ENCODE measurements at places on chromosomes 4 and X.

- peak; percentile 24 for DNase-seq
Measured at GRCh38 chrX:123648028-123648810, 84.6 kb downstream of the THOC2 start.

DNA sequence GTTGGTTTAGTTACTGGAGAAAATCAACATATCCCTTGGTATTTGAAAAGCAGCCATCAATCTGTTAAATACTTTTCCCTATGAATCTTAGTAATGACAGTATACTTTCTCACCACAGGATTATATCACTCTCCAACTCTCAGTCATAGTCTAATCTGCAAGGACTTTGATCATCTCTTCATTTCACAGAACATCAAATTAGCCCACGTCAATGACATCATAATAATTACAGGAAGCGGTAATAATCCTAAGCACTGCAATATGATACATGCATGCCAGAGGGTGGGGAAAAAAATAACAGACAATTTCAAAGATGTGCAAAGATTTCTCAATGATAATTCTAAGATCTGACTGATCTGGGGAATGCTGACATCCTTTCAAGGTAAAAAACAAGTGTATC, 404.1 kb downstream of the GPM6A start:
- DNase-seq: no peak

DNA sequence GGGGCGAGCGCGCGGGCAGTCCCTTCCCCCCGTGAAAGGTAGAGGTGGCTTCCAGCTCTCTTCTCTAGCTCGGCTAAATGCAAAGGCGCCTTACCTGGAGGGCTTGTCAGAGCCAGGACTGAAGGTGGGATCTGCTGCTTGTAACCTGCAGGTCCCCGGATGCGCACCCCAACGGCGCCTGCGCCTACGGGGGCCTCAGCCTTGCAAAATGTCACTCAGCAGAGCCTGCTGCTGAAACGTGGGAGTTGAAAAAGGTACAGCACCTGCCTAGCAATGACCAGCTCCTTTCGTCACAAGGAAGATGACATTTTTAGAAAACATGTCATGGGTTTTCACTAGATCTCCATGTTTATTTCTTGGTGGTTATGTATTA, 583 bp downstream of the ABHD18 start:
- DNase-seq: peak; percentile 69

DNA sequence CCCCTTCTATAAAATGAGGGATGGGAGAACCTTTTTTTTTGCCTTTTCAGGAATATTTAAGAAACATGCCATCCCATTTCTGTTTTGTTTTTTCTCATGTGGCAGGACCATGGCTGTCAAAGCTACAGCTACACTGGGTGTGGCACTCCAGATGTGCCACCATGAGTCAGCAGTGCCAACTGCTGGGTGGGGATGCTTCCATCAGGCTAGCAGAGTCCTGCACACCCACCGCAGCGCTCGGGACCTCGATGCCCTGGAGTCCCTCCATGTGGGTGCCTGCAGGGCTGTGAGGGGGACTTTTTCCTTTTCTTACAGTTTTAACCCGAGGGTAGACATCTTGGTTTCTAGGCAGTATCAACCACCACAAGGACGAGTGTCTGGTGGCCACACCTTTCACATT, 352.6 kb downstream of the NR3C2 start:
- DNase-seq: no peak

DNA sequence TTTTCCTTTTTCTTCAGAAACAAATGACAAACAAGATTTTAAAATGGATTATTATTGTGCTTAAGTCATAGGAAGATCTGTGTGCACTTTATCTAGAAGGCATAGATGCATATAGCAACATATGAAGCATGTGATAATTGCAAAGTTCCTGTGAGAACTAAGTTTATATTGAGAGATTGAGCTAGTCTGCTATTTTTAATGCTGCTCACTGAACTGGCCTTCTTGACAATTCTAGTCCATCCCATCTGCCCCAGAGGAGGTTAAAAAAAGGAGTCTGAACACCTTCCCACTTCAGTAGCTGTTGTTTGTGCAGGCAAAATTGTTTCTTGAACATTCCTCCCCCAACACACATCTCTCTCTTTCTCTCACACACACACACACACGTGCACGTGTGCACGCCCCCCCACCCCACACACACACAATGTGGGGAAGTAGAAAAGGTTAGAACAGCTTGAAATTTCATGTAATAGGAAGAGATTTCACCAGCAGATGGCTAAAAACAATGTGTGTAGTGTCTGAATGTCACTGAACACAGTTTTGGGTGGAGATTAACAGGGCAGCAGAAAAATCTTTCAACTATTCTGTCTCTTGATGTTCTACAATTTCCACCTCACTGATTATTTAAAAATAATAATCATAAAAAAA, 108.0 kb downstream of the GPM6A start:
- DNase-seq: no peak

GRCh38 chr4:166078955-166079354, 205.9 kb downstream of the TLL1 start:
- DNase-seq: no peak

DNA sequence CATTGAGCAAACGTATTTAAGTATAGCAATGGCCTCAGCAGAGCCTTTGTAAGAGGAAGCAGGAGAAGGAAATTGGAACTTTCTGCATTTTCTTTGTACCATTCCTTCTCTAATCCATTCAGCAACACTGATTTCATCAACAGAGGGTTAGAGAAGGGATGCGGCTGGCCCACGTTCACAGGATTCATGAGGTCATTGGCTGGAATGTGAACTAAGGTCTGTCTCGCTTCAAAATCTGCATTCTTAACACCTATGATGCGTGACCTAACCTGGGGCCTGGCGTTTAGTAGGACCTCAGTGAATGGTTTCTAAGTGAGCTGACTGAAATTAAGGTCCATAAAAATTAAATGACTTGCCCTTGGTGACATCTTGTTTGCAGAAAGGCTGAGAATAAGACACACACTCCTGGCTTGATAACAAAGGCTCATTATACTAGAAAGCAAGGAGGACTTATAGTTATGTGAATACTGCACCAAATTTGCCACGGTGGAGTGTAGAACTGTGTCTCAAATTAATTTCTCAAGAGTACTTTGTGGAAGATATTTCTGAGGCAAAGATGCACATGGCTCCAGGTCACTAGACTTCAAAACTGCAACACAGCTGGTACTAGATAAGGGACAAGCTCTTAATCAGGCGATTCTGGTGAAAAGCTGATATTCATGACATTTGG, 25.4 kb downstream of the FGFBP1 start:
- no peak for DNase-seq

- no peak for DNase-seq
Measured at GRCh38 chr4:17884063-17884462, 73.3 kb downstream of the NCAPG start.

DNA sequence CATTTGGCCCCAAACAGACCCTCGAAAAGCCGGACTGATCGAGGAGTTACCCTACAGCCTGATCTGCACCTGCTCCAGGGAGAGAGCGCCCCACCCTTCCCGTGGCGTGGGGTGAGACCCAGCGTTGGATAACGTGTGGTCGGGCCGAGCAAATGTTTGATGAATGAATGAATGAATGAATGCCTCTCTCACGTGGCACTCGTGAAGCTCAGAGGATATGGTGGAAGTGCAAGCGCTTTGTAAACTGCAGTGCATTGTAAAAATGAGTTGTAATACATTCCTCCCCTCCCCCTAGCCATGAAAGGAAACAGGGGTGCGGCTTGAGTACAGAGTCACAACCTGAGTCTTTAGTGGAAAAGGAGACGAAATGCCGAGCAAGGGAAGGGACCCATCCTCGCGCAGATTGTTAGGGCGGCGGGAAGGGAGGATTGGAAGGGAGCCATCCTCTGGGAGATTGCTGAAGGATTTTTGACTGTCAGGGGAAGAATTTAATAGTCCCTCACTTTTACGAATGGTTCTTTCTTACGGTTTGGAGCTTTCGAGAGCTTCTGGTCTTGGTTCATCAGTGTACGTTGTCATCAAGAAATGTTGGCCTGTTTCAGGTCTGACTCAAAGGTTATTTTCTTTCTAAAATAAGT, 772 bp upstream of the FBXW7 start:
- DNase-seq: no peak

DNA sequence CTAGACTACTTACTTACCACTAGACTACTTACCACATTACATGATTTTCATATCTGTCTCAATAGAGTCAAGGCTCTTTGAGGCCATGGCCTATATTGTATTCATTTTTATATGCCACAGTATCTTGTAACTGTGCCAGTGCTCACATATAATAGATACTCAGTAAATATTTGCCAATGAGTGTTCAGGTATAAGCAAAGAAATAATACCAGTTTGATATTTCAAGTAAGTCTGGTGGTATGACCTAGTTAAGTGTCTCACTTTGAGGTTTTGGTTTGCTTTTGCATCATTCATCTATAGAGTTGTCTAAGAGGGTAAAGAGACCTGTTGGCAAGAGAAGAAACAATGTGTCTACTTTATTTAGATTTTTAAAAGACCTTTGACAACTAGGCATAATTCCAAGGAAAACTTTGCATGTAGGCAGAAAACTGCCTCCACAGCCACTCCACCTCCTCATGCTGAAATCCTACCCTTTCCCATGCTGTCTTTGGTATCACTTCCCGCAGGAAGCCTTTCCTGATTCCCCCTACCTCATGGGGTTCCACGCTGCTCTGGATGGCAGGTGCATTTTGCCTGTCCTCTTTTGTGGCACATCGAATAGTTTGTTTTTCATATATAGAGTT, 91.3 kb upstream of the KLHL13 start:
- no peak for DNase-seq

DNA sequence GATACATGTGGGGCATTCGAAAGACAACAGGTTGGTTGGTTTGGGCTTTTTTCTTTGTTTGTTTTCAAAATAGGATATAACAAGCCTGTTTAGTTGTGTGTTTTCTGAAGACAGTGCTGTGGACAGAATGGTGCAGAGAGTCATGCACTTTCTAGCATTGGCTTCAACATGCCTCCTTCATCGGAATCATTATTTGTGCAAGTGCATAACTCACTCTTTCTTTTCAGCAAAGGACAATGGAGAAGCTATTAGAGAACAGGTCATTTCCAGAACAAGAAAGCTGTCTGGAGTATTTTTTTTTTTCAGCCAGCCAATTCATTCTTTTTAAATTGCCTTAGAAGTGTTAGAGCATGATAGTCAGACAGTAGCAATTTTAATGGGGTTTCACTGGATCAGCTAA, 225.8 kb downstream of the STK32B start:
- no peak for DNase-seq

DNA sequence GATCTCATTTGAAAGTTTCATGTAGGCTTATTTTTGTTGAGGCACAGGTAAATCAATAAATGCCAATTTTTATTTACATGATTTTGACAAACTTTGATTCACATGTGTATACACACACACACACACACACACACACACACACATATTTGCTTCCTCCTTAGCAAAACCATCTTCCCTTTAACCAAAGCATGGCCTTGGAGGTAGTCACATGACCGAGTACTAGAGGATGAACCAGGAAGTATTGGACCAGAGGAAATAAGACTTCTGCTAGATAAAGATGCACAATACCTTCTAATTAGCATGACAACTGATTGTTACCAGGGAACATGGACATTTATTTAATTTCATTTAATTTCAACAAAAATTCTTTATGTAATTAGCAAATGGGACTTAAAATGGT, 23.4 kb upstream of the CFAP299 start:
- no peak for DNase-seq

GRCh38 chrX:110448459-110448858, 89.8 kb downstream of the RTL9 start:
- no peak for DNase-seq

GRCh38 chr4:92814677-92815076, 510.9 kb downstream of the GRID2 start:
- no peak for DNase-seq

GRCh38 chr4:147756417-147756816, 24.5 kb downstream of the ARHGAP10 start:
- no peak for DNase-seq

- no peak for DNase-seq
Measured at GRCh38 chrX:16771483-16772398, 14.5 kb upstream of the TXLNG start.

DNA sequence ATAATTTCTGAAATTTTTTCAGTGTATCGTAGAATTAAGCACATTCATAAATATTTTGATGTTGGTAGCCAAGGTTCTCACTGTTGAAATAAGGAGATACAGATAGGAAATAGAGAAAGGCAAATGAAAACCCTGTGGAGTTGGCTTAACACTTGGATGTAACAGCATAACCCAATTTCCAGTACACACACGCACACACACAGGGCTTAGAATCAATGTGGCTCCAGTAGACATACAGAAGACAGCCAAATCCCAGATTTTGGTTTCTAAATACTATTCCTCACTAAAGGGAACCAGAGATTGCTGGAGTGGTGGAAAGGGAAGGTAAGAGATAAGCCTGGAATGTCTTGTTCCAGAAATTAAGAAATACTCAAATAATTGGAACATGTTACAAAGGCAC, 54.4 kb downstream of the SMAD1 start:
- DNase-seq: no peak

GRCh38 chr4:143482840-143483239, 30.7 kb upstream of the SMARCA5 start:
- no peak for DNase-seq

DNA sequence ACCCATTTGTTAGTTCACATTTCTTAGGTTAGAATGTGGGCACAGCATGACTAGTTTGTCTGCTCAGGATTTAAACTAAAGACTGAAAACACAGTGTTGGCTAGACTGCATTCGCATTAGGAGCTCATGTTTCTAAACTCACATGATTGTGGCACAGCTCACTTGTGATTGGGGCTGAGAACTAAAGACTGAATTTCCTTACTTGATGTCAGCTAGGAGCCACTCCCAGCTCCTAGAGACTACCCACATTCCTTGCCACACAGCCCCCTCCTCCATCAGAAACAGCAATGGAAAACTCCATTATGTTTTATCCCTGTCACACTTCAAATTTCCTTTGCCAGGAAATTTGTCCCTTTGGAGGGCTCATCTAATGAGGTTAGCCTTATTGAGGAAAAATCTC, 170.2 kb upstream of the NUDT6 start:
- no peak for DNase-seq

- DNase-seq: peak; percentile 4
Measured at GRCh38 chrX:68820476-68821110, 8.2 kb upstream of the EFNB1 start.

DNA sequence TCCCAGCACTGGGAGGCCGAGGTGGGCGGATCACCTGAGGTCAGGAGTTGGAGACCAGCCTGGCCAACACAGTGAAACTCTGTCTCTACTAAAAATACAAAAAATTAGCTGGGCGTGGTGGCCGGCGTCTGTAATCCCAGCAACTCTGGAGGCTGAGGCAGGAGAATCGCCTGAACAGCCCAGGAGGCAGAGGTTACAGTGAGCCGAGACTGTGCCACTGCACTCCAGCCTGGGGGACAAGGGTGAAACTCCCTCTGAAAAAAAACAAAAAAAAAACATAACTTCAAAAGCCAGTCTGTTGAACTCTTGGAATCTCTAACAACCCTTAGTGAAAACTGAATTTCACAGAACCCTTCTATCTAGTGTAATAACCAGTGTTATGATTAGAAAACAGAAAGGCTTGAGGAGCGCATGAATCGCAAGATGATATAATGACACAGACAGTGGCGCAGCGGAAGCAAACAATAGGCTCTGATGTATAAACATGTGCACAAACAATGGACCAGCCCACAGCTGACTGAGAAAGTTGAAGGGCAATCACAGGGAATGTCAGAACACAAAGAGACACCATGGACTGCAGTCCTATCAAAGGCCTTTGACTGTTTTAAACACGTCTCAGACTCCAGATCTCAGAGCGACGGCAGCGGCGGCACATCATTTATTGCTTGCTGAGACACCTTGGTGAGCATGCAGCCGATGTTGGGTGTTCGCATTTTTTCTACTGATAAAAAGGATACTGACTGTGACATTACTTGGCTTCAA, 81.6 kb downstream of the NSUN7 start:
- DNase-seq: no peak

- no peak for DNase-seq
Measured at GRCh38 chrX:150358651-150359050, 4.5 kb upstream of the MAMLD1 start.

All from activated T-cell treated with anti-CD3 and anti-CD28 coated beads, Interleukin-2, amount 50 U/mL, for 1 hour (primary cell).